ENCODE measurements at places on chromosomes 6 and 20.
A peak's percentile ranks its signal among the peaks of the same experiment; 100 is the strongest.

GRCh38 chr6:144782634-144783033 lies 497.5 kb downstream of the UTRN start:
- DNase-seq = no peak

DNA sequence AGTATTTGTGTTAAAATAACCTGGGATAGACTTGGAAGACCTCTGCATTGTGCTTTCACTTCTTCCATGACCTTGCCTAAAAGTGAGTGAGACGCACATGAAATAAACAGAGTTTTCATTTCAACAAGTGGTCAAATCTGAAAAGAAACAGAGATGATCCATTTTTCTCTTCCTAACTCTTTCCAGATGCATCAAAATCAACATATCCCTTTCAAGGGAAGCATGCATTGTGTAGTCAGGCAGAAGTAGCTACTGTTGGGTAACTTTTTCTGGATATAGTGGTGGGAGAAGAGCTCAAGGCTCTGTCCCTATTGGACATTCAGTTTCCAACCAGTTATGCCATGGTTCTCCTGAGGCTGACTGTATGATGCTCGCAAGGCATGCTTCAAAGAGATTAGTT lies 233.0 kb upstream of the JAG1 start:
- DNase-seq = no peak

DNA sequence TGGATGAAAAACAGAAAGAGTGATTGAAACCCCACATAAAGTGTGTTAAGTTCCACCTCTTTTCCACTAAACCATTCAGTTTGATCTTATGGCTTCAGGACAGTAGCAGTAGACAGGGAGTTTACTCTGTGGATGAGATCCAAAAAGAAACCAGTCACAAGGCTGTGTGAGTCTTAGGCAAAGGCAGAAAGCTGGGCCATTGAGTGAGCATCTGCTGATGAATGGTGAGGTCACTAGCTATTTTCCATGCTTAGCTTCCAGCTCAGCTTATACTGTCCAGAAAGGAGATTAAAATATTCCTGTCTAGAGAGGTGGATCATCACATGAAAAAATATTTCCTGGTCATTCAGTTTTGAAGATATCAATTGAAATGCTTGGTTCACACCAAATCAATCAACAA lies 1643.9 kb downstream of the HACE1 start:
- no peak for DNase-seq

- DNase-seq = peak; percentile 82
Observed at GRCh38 chr20:10648651-10649050, 25.1 kb downstream of the JAG1 start.

- DNase-seq = peak; percentile 40
Observed at GRCh38 chr20:2742934-2743559, 50.5 kb downstream of the EBF4 start.

DNA sequence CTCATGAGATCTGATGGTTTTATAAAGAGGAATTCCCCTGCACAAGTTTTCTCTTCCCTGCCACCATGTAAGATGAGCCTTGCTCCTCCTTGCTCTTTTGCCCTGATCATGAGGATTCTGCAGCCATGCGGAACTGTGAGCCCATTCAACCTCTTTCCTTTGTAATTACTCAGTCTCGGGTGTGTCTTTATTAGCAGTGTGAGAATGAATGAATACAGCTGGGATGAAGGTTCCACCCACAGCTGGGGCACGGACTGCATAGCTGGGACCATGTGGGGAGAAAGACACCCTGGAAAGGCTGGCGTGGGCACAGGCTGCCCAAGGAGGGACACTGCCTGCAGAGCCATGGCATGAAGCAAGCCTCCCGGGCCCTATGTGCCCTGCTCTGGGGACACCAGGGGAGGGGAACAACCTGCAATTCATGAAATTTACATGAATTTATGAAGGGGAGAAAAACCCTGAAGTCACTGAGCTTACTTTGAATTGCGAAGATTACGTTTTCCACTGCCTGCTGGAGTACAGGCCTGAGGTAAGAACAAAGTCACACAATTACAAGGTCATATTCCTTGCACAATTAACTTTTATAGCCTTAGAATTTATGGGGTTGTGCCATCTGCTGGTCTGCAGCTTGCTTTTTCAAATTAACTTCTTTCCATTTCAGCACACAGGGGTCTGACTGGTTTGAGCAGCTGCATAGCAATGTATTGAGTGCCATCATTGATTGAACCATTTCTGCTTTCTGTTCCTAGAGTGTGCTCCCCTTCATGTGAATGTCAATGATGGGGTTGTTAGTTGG lies 46.2 kb downstream of the SLC22A1 start:
- peak; percentile 43 for DNase-seq

All from RCC 7860 (cell line).